NCI-H748 treated with DMSO at 0.1 percent for 48 hours (cell line): ENCODE measurements at places on chromosomes 2 and 18.
A peak's percentile ranks its signal among the peaks of the same experiment; 100 is the strongest.

GRCh38 chr18:77056344-77057005, 76.1 kb downstream of the MBP start:
- DNase-seq = no peak

DNA sequence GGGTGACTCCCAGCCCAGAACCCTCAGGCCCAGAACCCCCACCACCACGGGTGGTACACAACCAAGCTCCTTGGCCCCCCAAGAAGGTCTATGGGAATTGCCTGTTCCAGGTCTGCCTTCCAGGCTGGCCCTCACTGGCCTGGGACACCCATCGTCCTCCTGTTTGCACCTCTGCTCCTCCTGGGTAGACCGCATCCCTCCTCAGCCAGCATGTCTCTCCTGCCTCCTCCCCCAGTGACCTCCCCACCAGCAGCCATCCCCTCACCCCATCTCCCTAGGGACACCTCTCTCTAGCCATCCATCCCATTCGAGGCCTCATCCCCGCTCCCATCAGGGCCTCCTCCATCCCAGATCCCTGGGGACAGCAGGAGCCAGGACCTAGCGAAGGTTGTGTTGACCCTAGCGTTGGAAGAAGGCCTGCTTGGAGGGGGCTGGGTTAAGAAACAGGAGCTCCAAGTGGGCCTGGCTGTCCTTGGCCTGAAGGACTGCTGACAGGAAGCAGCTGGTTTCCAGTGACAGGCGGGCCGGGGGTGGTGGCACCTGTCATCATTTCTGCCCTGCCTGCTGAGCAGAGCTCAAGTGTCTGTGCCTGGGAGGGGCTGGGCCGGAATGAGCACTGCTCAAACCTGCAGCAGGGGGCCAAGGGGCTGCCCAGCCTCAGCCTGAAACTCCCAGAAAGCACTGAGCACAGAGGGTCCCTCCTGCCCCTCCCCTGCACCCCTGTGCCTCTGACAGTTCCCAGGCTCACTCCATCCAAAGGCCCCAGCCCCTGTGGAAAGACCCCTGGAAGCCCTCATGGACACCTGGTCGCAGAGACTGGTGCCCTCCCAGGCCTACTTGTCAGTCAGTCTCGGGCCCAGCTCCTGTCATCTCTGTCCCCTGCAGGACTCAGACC, 96.0 kb upstream of the OTOS start:
- DNase-seq = peak; percentile 7

DNA sequence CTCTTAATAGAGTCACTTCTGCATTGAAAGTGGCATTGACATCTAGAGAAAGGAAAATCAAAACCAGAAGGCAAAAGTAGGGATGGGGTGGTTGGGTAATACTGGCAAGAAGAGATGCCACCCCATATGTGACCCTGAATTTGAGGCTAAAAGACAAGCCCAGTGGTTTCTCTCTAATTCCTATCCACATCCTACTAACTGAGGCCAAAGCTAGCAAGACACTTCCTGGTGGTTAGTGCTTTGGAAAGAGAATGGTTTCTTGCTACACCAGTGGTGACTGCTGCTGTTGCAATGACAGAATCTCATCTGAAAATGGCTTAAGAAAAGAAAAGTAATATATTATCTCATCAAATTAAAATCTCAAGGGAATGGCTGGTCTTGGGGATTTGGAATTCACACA, 640.6 kb downstream of the EPHA4 start:
- no peak for DNase-seq

DNA sequence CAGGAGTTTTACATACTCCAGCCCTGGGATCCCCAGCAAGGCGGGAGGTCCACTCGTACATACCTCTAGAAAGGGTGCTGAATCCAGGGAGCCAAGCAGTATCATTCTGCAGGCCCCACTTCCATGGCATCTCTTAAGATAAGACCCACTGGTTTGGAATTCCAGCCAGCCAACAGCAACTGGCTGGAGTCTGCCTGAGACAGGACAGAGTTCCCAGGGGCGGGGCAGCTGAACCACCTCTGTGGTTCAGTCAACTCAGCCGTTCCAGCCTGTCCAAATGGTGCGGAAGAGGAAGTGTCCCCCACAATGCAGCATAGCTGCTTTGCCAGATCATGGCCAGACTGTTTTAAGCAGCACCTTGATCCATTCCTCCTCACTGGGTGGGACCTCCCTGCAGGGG, 33.2 kb downstream of the ZNF892 start:
- no peak for DNase-seq

DNA sequence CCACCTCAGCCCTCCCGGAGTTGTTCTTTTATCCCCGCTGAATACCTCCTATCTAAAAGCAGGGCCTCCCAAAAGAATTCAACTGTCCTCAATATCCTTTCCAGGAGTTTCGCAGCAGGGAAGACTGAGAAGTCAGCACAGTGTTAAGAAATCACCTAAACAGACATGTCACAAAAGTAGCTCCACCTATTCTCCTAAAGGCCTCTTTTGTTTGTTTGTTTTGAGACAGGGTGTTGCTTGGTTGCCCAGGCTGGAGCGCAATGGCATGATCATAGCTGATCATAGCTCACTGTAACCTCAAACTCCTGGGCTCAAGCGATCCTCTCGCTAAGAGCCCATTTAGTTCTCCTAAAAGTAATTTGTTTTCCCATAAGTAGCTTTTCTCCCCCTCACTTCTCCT, 53.8 kb downstream of the TEX44 start:
- DNase-seq = no peak

- no peak for DNase-seq
Measured at GRCh38 chr2:149451417-149452165, 121.2 kb downstream of the LYPD6 start.

DNA sequence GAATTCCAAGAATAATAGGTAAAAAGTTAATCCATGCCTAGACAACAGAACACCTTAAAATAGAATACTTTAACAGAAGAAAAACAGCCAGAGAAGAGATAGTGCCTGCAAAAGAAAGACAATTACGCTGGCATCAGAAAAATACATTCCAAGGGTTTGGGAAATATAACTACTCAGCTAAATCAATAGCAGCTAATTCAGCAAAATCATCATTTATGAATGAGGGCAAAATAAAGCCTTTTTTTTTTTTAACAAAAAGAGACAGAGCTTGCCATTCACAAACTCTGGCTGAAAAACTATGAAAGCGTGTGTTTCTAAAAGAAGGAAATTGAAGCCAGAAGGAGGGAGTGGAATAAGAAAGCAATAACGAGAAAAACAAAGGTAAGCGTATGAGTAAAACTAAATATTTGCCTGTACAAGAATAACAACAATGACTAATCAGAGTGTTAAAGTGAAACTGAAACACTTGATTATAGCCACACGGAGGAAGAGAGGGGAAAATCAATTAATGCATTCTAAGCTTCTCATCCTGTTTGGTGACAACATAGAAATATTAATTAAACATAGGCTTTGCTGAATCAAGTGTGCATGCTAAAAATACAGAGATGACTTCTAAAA, 90.2 kb downstream of the EHD3 start:
- DNase-seq = no peak

- DNase-seq = no peak
Measured at GRCh38 chr18:51430538-51430937, 233.1 kb upstream of the MEX3C start.

DNA sequence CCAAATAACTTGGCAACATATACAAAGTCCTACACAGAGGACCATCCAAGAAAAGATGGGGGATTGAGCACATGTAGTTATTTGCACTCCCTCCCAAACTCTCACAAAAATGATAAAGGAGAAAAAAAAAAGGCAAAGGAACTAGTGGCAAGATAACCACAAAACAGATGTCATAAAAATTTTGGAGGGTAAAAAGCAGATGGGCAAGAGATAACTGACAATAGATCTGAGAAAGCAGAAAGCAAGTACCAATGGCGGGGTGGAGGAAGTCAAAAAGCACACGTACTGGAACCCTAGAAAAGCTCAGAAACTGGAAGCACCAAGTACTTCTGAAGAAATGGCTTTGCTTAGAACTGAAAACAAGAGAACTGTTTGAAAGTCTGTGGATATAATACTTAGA, 82.0 kb downstream of the WDPCP start:
- DNase-seq = no peak

- no peak for DNase-seq
Measured at GRCh38 chr2:26566081-26566375, 75.1 kb downstream of the CIB4 start.

- DNase-seq = no peak
Measured at GRCh38 chr2:102251042-102251848, 60.1 kb upstream of the IL1RL1 start.

DNA sequence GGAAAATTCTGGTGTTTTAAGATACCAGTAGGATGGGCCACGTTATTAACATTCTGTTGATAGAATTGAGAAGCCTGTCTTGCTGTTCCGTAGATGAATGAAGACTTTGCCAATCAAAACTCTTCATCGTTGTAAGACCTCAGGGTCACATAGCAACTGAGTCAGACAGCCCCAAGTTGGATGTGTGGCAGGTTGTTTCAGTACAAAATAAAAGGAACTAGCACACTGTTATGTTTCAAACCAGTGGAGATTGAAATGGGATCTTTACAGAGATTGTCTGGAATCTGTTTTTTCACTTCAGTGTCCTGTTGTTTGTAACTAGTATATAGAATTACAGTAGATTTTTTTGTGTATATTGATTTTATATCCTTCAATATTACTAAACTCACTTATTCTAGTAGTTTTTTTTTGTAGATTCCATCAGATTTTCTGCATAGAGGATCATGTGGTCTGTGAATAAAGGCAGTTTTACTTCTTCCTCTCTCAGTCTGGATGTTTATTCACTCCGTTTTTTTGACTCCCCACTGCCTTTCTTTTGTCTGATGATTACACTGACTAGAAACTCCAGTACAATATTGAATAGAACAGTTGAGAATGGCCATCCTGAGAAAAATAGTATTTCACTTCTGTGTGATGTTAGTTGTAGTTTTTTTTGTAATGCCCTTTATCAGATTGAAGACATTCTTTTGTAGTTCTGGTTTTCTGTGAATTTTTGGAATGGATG, 22.7 kb downstream of the EPC2 start:
- no peak for DNase-seq

DNA sequence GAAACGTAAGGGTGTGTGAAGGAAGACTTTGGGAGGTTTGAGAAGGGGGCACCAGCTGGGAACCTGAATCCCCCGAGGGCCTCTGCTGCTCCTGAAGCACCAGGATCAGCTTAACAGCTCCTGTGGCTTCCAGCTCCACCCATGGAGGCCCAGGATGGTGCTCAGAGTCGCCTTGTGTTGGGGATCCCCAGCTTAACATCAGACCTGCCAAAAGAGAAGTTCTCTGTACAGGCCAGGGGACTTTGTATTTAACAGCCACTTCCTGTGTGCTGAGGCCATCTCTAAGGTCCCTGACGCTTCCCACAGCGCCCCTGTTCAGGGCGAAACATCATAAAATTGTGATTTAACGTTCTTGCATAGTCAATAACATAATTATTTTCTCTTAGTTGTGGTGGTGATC, 77.5 kb downstream of the NCK2 start:
- no peak for DNase-seq

- peak; percentile 46 for DNase-seq
Measured at GRCh38 chr2:85215448-85216401, 82.5 kb downstream of the TCF7L1 start.

GRCh38 chr2:21288299-21288698, 164.5 kb downstream of the TDRD15 start:
- DNase-seq = no peak

GRCh38 chr2:85744741-85745601, 8.8 kb upstream of the ATOH8 start:
- no peak for DNase-seq

DNA sequence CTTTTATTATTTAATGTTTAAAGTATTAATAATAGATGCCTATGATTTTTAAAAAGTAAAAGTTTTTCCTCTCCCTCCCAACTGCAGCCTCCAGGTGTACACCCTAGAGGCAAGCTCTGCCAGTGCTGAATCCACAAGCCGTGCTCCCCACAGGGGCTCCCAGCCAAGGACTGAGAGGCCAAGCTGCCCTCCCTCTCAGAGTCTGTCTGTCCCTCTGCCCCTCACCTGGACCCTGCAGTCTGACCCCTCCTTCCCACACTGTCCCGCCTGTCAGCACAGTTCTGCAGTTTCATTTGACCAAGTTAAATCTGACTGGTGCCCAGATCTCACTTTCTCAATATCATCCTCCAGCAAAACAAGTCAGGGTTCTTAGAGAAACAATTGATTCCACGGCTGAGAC, 14.8 kb upstream of the PROC start:
- no peak for DNase-seq

DNA sequence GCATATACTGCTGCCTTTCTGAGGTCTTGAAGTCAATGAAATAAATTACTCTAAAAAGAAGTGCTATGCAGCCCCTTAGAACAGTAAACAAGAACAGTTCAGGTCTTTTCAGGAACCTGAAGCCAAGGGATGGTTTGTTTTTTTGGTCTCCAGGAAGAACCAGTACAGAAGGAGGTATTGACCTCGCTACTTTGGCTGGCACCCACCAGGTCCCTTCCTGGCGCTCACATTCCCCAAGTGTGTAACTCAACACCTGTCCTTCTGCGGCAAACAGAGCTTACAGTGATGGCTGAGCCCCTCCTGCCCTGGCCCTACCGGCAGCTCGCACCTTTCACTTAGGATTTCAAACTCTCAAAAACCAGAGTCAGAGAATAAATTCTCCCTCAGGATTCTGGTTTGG, 51.9 kb downstream of the SETBP1 start:
- DNase-seq = no peak

- no peak for DNase-seq
Measured at GRCh38 chr2:217732992-217733391, 269.8 kb downstream of the TNS1 start.

DNA sequence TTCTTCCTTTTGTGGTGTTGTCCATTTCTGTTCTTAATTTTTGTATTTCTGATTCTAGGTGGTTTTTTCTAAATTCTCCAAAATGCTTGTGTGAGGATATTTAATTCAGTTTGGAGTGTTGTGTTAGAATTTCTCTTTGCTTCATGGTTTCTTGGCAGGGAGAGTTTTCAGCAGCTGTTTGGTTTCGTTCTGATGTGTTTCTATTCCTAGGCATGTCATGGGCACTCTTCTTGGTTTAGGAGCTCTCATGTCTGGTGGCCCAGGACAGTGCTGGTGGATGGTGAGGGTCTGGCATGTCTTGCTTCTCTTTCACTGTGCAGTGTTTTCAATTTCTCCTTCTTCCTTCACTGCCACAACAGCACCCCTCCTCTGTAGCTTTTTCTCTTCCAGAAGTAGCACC, 52.9 kb downstream of the OSBPL6 start:
- DNase-seq = no peak

- no peak for DNase-seq
Measured at GRCh38 chr18:75081486-75081885, 127.5 kb downstream of the PTGR3 start.

- DNase-seq = no peak
Measured at GRCh38 chr2:44807201-44808025, 134.1 kb upstream of the SIX3 start.

GRCh38 chr2:127525691-127526131, 578 bp downstream of the IWS1 start:
- no peak for DNase-seq
